Posterior vena cava (tissue), 2 donors: ENCODE measurements at places on chromosomes 6 and 20. TPM values are rescaled to one million over a fixed set of nuclear protein-coding genes. Genes with fewer than 3 reads are reported as not detected.

DNA sequence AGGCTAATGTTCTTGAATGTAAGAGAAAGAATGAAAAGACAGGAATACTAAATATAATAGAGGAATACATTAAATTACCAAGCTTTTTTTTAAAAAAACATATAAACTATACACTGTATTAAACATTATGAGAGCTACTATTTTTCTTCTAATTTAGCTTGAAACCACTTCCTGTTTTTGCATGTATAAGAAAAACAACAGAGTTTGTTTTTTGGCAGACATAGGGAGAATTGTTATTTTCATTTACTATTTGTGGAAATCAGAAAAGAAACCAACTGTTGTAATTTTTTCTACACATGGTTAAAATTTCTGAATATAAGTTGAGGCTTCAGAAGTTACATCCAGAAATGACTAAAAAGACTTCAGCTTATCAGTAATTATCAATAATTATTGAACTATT, 991.8 kb upstream of the GJE1 start:
- no peak for DNase-seq

DNA sequence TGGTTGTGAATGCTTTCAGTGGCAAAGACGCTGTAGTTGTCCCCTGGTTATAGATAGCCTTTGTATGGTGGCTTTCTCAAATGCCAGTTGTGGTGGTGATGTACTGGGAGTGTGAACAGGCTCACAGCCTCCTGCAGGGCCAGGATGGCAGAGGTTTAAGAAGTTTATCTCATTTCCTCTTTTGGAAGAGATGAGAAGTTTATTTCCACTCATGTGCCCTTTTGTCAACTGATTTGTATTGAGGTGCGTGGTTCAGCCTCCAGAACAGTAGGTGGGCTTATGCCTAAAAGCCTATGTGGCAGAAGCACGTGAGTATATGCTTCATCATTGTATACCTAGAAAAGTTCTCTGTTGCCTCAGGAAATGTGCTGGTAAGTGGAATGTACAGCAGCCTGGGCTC, 13.7 kb upstream of the ZFP57 start:
- DNase-seq = no peak

DNA sequence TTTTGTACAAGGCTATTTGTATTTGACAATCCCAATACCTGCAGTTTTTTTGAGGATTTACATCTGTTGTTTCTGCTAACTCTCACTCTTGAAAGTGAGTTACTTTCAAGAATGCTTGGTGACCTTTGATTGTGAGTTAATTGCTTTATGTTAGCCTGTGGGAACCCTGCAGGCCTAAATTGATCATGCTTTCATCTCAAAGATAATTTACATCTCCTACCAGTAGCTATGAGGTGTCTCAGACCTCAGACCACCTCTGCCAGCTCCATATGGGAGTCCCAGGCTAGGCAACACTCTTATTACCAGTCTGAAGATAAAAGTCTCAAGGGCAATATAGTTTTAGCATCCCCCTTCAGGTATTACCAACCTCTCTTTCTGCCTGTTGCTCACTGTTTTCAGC, 116.4 kb upstream of the THEMIS start:
- DNase-seq = no peak

DNA sequence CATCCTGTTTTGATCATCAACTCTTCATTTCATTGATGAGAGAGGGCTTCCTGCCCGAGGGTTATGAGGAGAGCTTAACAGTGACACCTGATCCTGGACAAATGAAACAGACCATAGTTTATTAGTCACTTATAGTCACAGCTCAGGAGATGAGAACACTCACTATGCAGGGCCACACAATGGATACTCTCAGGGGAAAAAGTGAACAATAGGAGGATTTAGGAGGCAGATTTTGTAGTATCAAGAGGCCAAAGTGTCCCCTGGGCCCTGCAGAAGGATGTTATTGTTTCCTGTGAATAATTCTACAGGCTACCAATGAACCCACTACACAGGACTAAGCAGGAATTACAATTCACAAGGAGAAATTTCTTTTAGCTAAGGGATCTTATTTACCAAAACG, 772.8 kb upstream of the MAN1A1 start:
- DNase-seq = no peak

- no peak for DNase-seq
Measured at GRCh38 chr6:106892186-106892585, 82.3 kb downstream of the CD24 start.

DNA sequence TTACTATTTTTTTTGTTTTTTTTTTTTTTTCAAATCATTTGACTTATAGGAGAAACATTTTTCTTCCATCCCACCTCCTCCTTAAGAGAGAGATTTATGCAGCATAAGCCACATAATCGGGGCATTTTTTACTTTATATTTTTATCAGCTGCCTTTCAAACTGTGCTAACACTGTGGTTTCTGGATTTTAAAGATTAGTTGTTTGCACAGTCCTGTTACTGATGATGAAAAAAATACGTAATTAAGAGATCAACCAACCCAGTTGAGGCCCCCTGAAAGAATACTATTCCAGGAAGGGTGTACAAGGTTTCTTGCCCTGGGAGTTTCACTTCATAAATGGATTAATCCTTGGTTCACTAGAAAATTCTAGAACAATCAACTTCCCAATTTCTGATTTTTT, 68.3 kb downstream of the MMS22L start:
- no peak for DNase-seq

GRCh38 chr20:47233333-47234188, 122.9 kb downstream of the ZMYND8 start:
- no peak for DNase-seq

GRCh38 chr6:53161481-53162009, 12.9 kb upstream of the GCM1 start:
- DNase-seq = no peak

DNA sequence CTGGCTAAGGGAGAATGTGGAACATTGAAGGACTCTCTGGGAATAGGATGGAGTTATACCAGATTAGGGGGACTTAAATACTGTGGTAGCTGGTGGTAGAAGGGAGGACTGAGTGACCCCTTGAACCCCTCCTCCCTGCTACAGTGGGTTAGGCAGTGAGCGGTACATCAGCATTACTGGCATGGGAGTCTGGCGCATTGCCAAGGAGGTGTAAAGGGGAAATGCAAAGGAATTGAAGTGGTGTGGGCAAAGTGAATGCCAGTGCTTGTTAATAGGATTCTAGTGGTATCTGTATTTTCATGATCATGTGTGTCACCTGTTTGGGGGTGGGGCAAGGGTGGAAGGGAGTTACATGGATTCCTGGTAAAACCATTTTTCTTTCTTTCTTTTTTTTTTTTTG, 60.1 kb downstream of the GFRA4 start:
- no peak for DNase-seq

DNA sequence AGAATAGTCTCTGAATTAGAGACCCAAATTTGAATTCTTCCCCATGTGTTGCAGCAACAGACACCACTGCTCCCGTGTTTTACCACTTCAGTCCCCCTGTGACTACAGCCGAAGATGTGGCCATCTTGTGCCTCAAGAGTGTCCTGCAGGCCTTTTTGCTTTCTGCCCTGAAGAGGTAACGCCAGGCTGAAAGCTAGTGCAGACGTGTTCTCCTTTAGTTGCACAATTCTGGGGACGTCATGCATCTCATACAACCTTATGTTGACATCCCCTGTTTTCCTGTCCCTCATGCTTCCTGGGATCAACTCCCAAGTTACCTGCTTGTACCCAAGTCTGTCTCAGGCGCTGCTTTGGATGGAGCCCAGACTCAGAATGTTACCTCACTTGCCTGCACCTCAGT, 69.1 kb upstream of the SLC22A23 start:
- DNase-seq = no peak

- DNase-seq = no peak
Measured at GRCh38 chr6:124927806-124928205, 34.4 kb upstream of the RNF217 start.

DNA sequence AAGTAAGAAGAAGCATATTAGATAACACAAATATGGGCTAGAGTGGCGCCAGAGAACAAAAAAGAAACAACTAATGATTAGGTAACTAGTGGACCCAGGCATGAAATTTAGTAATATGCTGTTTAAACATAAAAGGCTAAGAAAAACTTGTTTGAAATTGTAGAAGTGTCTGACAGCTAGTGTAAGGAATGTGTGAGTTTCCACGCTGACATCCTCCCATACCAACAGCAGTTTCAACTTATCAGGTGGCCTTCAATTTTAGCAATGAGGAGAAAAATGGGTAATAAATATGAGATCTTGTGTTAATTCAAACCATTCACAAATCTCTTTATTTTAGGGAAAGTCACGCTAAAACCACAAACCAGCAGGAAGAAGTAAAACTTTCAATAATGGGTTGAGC, 440.2 kb upstream of the FLRT3 start:
- DNase-seq = no peak

GRCh38 chr6:36590237-36590636, 3.9 kb upstream of the SRSF3 start:
- DNase-seq = no peak

DNA sequence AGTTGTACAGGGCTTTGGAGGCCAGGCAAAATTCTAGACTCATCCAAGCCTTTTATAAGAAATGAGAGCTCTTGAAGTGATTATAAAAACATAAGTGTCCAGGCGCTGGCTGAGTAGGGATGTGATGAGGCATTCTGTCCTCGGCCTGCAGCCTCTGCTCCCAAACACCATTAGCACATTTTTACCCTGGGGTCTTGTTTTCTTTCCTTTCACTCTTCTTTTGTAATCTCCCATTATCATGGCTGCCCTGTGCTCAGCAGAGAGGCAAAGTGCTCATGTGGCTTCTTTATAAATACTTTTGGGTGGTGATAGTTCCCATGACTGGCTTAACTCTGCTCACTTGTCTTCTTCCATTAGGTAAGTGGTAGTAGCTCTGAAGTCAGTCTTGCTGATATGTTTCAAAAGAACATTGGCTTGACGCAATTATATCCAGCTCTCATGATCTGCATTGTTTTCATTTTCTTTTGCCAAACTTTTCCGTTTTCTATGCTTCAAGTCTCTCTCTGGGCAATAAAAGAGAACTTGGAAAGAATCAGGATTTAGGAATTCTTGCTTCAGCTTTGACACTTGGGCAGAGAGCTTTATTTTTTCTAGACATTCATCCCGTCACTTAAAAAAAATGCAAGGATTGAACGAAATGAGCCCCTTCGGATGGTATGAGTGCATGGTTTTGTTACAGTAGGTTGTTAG, 61.1 kb downstream of the CAP2 start:
- no peak for DNase-seq

- no peak for DNase-seq
Measured at GRCh38 chr20:63873477-63873971, 8.5 kb downstream of the TPD52L2 start.

DNA sequence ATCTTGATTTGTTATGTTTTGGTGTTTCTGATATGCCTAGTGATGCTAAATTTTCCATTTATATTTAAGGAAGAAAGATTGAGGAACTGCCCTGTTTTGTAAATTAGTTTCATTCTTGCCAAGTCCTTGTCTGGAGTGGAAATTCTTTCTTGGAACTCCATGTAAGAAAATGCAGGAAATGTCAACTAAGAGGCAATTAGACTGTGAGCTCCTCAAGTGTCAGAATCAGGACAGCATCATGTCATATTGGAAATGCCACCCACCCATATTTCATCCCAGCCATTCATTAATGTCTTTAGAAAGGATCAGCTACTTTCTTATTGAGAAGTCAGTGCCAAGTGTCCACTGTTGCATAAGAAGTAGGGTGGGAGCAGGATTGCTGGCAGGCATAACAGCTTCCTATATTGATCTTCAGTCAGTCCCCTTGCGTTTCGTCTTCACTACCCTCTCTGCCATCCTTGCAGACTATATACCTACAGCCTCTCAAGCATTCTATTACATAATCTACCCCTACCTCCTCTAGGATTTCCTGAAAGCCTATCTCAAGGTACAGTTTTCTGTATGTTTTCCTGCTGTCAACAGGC, 42.4 kb downstream of the HAO1 start:
- no peak for DNase-seq

DNA sequence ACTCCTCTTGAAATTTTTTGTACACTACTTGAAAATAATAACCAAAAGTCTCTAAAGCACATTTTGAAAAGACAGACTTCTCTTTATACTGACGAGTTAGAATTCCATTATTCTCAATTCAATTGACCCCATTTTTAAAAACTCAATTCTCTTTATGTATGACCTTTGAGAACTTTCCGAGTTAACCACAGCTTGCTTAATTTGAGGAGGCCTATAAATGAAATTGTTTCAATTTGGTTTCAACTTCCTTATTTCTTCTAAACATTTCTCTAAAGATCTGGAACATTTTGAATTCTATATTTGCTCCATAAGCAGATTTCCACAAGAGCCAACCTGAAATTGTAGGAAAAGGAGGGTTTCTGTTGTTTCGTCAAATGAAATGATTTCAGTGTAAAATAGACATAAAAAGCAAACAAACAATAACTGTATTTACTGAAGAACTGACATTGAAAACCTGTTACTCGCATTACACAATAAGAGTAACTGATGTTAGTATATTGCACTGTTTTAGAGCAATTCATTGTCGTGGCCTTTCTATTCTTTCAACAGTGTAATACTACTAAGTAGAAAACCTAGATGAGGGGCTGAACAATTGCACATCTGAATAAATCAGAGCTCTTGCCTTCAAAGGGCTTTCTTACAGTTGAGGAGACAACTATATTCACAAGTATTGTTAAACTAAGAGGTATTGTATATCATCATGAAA, 223.6 kb downstream of the HIVEP2 start:
- DNase-seq = no peak

- DNase-seq = no peak
Measured at GRCh38 chr6:69617163-69617562, 179.6 kb downstream of the LMBRD1 start.

DNA sequence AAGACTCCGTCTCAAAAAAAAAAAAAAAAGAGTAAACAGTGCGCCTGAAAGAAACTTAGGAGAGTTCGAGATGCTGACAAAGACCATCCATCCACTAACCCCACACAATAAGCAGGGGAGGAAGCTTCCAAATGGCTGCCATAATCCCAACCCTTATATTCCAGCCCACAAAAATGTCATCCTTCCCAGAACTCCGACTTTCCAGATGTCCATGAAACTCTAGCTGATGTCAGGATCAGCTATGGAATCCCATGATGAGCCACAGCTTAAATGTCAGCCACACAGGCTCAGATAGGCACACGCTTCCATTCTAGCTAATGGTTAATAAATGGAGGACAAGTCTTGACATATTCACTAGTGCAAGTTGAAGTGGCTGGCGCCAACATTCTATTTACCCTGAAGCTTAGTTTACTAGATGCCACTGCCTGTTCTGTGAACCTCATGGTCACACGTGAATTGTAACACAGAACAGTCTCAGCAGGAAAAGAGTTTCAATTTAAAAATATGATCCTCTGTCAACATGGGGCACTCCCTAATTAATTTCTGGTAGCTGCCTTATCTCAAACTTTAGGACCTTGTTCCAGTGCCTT, 75.5 kb downstream of the FOXF2 start:
- no peak for DNase-seq

PDSS2 gene
- total RNA-seq = 10.1 TPM

PPP1R14C gene
- total RNA-seq = 1.2 TPM

UBD gene
- total RNA-seq = 0.24 TPM

KHDC1 gene
- 1.1 TPM for total RNA-seq

ACSS1 gene
- total RNA-seq = 11.6 TPM

SLC13A3 gene
- 1.7 TPM for total RNA-seq

NOX3 gene
- not detected for total RNA-seq

NR2E1 gene
- not detected for total RNA-seq

GPX5 gene
- total RNA-seq = not detected

EGFL8 gene
- 16.9 TPM for total RNA-seq

MICB gene
- 4.1 TPM for total RNA-seq

HLA-DMB gene
- 19.2 TPM for total RNA-seq

HLA-A gene
- 375 TPM for total RNA-seq

PAX1 gene
- not detected for total RNA-seq
